ENCODE measurements at places on chromosomes 4 and X.
A peak's percentile ranks its signal among the peaks of the same experiment; 100 is the strongest.

DNA sequence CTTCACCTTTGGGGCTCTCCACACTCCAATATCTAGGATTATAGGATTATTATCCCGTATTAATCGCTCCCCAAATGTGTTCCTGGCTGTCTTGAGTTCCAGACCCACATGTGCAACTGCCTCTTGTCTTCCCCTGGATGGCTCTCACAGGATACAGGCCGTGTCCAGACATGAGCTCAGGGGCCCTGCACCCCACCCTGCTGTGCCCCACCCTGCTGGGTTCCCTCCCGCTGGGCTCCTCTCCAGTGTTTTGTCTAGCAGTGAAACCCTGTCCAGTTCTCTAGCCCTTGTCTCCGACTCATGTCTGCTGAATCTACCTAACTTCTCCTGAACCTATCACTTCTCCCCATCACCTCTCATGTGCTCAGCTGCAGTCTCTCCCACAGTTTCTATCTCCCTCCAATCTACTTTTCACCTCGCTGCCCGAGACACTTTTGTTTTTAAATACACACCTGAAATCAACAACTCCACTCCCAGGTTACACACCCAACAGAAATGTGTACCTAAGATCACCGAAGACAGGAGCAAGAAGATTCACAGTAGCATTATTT, 2.0 kb downstream of the RNF212 start:
- no peak for DNase-seq

- peak; percentile 38 for DNase-seq
These were observed 538 bp downstream of the STBD1 start for GRCh38 chr4:76306882-76307659.

DNA sequence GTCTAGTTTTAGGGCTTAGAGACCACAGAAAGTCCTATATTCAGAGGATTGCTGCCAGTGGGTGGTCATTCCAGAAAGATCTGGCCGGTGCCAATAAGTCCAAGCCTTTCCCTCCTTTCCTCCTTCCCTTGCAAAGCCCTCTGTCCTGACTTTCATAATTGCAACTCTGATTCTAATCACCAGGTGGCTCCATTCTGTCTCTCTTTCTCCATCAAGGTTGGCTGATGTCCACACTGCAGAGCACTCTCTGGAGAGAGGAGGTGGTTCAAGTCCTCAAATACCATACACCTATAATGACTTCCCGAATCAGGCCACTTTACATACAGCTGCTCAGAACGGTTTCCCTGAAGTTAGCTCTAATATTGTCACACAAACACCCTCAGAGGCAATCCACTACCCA, 22.4 kb upstream of the ARMCX4 start:
- no peak for DNase-seq

GRCh38 chr4:144902614-144903013, 195.4 kb downstream of the ANAPC10 start:
- no peak for DNase-seq

GRCh38 chr4:106868381-106869035, 167.6 kb downstream of the DKK2 start:
- no peak for DNase-seq
